Kidney glomerular epithelial cell (primary cell): ENCODE measurements at places on chromosomes 4 and X.

GRCh38 chr4:70741867-70742658 lies 20.3 kb downstream of the RUFY3 start:
- DNase-seq: no peak

DNA sequence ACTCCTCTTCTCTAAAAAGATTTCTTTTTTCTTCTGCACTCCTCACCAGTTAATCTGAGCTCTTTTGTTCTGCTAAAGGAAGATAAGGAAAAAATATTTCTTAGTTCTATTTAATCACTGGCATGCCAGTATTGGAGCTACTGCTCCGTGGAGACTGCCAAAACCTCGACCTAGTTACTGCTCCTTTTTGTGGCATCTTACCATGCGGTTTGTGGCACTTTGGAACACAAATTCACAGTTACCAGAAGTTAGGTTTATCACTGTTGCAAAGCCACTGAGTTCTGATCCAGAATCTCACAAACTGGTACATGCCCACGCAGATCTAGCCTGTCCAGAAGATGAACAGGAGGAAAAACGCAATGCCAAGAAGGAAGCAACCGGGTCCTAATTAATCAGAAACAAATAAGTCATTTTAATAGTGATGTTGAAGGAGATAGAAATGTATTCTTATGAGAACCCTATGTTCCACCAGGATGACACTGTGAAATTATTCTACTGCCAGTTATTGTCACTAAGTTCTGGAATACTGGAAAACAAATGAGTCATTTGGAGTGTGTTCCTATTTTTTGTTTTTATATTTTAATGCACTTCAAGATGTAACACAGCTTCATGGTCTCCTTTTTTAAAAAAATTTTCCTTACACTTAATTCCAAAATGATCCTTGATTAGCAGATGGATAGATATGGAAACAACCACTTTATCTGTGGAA lies 106.7 kb upstream of the GK2 start:
- no peak for DNase-seq

DNA sequence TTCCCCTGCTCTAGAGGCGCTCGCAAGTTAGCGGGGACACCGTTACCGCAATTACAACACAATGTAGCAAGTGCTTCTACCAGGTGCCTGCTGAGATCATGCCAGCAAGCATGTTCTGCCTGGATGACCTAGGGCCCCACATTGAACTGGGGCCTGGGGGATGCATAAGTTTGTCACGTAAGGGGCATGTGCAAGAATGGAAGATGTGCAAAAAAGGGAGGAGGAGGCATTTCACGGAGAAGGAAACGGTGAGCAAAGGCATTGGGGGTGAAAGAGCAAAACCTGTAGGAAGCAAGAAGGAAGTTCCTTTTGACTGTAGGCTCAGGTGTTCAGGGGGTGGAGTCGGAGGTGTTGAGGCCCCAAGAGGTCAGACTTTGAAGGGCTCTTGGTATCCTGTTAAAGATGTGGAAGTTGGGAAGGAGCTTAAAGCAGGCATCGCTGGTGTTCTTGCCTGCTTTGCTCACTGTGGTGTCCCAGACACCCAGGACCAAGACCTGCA lies 602 bp upstream of the SCARB2 start:
- DNase-seq: no peak

GRCh38 chr4:122156819-122157218 lies 4.7 kb downstream of the BLTP1 start:
- no peak for DNase-seq

GRCh38 chr4:173442223-173442932 lies 43.5 kb upstream of the SCRG1 start:
- DNase-seq: no peak

- DNase-seq: no peak
These were observed 6.0 kb upstream of the BCOR start for GRCh38 chrX:40103565-40104323.

DNA sequence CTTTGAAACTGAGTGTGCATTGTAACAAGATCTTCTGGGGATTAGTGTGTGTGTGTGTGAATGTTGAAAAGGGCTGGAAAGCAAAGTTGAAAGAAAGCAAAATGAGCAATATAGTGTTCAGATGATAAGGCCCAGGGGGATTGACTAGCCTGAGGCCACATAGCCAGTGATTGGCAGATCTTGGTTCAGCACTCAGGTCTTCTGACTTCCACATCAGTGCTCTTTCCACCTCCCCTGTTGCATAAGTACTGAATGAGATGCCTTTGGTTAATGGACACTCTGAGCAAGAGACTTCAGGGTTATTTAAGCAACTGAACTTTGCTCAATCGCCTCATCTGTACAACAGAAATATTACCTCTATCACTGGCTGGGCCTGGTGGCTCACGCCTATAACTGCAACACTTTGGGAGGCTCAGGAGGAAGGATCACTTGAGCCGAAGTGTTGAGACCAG lies 120.4 kb downstream of the TMEM164 start:
- no peak for DNase-seq

DNA sequence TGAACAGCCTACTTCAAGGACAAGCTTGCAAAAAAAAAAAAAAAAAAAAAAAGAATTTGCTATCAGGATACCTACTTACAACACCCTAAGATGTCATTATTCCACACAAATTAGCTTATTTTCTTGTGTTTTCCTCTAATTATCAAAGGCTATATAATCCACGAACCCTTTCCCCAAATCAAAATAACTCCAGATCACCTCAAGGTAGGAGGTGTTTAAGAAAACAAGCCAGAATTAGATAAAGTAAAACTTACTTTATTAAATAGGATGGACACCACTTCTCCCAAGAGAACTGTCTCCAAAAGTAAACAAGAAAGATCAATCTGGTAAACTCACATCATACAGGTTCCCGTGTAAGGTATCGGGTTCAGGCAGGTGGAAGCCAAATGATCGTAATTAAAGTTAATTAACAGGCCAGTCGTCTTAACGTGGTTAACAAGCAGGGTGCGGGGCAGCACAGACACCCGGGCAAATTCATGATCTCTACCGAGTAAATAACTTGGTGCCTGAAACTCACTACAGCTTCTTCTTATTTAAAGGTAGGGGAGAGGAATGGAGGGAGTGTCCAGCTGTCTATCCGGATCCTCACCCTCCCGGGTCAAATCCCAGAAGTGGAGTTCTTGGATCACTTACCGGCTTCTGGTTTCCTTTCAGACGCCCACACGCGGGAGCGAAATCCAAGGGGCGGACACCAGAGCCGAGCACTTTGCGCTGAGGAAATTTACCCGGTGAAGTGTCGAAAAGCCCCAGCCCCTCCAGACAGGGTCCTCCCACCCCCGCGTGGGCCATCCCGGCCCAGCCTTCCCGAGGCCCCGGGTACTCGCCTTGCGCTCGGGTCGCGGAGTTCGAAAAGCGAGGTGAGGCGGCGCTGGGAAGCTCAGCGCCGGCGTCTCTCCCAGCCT lies 708 bp downstream of the ARAP2 start:
- DNase-seq: peak; percentile 57

DNA sequence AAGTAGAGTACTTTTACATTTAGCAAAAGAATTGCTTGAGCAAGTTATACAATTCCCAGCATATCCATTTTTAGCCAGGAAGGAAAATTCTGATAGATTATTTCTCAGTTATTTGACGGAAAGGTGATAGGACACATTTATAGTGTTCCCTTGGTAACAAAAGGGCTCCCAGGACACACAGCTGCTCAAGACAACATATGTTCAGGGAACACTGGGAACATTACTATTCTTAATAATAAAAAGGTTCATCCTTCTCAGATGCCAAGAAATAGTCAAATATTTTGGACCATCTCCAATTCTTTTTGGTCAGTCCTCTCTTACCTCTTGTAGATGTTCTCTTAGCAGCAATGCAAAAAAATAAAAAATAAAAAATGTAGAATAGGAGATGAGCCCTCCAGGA lies 66.8 kb upstream of the SMAD1 start:
- no peak for DNase-seq

DNA sequence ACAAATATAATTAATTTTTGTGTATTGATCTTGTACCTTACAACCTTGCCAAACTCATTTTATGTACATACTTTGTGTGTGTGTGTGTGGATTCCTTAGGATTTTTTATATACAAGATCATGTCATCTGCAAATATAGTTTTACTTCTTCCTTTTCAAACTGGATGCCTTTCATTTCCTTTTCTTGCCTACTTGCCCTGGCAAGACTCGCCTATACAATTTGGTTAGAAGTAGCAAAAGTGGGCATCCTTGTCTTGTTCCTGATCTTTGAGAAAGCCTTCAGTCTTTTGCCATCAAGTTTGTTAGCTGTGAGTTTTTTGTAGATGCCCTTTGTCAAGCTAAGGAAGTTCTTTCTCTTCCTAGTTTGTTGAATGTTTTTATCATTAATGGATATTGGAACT lies 30.5 kb downstream of the RUFY3 start:
- no peak for DNase-seq

DNA sequence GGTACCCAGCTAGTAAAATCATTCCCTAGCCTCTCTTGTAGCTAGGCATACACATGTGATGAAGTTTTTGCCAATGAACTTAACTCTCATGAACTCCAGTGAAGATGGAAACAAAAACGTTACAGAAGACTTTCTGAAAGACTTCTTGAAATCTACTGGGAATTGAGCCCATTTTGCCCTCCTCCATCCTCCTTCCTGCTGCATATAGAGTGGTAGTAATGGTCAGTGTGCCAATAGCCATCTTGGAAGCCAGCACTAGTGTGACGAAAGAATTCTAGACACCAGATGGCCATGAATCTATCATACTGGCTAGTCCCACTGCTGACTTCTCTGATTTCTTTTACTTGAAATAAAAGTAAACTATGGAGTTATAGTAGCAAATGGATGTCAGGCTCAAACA lies 30.9 kb upstream of the PPA2 start:
- DNase-seq: no peak

GRCh38 chr4:146661367-146661766 lies 22.7 kb downstream of the POU4F2 start:
- DNase-seq: no peak

DNA sequence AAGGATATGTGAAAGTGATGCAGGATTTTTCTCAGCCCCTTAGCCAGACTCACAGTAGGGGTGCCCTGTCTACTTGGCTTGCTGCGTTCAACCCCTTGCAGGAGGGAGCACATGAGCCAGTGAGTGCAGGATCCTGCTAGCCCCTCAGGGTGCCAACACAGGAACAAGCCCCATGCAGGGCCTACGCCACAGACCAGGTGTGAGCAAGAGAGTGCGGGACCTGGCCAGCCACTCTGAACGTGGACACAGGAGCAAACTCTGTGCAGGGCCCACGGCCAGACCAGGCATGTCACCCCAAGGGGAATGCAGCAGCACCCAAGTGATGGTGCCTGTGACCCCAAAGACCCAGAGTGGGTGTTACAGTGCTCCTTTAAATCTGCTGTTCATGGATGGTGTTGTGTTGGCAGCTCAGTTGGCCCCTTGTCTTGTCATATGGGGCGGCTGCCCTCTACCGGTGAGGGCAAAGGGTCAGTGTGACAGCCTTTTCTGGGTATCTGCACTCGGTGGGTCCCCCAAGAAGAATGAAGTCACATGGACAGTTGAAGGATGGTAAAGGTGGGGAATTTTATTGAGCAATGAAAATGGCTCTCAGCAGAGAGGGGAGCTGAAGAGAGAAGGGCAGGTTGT lies 188.4 kb upstream of the MAOA start:
- no peak for DNase-seq

- DNase-seq: peak; percentile 43
These were observed 75.0 kb downstream of the PTTG2 start for GRCh38 chr4:38034986-38035882.

GRCh38 chr4:106816496-106816895 lies 219.6 kb downstream of the DKK2 start:
- DNase-seq: peak; percentile 1

DNA sequence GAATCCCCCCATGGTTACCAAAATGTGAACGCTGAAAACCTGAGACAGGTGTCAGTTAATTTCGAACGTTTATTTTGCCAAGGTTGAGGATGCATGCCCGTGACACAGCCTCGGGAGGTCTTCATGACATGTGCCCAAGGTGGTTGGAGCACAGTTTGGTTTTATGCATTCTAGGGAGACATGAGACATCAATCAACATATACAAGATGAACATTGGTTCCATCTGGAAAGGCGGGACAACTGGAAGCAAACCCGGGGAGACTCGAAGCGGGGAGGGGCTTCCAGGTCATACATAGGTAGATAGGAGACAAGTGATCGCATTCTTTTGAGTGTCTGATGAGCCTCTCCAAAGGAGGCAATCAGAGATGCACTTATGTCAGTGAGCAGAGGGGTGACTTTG lies 11.0 kb upstream of the SH3BP2 start:
- no peak for DNase-seq

DNA sequence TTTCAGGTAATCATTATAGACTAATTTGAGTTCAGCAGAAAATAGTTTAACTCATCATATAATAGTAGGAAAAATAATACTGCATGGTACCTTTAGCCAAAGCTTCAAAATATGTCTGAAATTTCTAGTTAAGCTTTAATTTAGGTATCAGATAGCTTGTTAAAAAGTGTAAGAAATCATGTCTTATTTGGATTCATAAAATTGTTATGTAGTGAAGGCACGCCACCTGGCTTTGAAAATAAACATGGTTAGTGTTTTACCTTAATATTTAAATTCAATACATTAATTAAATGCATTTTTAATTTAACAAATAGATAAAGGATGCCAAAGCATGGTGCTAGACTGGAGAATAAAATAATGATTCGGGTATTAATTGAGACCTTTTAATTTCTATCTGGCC lies 211.4 kb downstream of the FSTL5 start:
- DNase-seq: no peak

DNA sequence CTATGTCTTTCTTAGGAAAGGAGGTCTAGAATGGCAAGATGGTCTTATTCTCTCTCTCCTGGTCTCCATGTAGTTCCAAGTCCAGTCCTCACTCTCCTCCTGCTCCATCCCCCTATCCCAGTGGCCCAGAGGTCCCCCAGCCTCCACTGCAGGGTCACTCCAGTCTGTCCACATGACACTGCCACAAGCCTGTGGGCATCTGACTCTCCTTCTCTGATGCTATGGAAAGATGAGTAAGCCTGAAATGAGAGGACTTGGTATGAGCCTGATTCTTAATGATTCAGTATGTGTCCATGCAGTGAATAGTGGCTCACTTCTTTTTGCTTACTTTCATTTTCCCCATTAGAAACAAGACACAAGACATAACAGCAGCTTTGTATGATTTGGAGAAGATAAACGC lies 516.8 kb upstream of the ADGRL3 start:
- DNase-seq: no peak

DNA sequence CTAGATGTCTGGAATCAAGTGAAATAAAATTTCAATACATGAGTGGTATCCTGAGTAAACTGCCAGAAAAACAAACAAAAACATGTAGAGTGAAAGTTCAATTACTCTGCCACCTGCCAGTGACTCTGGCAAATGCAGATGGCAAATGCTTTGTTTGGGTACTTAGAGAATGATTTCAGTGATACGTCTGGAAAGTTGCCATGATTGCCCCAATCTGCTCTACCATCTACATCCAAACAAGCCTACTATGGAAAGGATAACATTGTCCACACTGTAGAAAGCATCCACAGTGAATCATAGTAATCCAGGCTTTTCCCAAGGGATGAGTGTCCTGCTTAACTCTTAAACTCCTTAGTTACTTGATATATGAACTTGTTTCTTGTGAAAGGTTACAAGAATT lies 3.4 kb downstream of the SPATA4 start:
- no peak for DNase-seq

DNA sequence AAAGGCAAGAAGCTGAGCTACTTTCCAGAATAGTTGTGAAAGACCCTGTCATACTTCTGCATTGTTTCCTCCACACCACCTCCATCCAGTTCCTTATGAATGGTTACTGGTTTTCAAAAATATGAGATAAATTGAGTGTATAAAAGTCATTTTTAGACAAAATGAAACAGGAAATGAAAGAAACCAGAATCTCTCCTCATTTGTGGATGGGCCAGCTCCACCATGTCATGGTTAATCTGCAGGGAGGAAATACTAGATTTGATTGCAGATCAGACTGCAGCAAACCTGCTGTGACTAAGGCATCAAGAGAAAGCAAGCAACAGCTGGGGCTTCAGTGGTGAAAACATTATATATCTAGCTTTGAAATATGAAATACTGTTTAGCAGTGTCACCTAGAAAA lies 23.8 kb downstream of the F9 start:
- no peak for DNase-seq
